ENCODE measurements at places on chromosomes 12 and 14. TPM values are rescaled to one million over a fixed set of nuclear protein-coding genes. Genes with fewer than 3 reads are reported as not detected.
A peak's percentile ranks its signal among the peaks of the same experiment; 100 is the strongest.

The RTL1 gene
- total RNA-seq: 0.09 TPM

The MSI1 gene
- total RNA-seq: 3.5 TPM

The CLEC4C gene
- total RNA-seq: not detected

The KLRD1 gene
- total RNA-seq: 4.9 TPM

The KIF5A gene
- 0.34 TPM for total RNA-seq

The RNU6-7 gene
- not detected for total RNA-seq

The KITLG gene
- 142 TPM for total RNA-seq

The TMEM233 gene
- total RNA-seq: 0.40 TPM

The EXOC3L4 gene
- 3.6 TPM for total RNA-seq

GRCh38 chr12:57216921-57217879, 606 bp downstream of the NXPH4 start:
- H3K4me3 ChIP-seq: no peak overlapping the region
- H3K4me1 ChIP-seq: peaks cover 12% of the 10 kb centered on the region
- H3K27ac ChIP-seq: no peak overlapping the region

GRCh38 chr14:105039458-105040205, 18.7 kb upstream of the CDCA4 start:
- no peaks in the 10 kb centered on the region for H3K4me1 ChIP-seq
- H3K27ac ChIP-seq: no peak overlapping the region
- H3K36me3 ChIP-seq: no peaks in the 10 kb centered on the region
- DNase-seq: no peak

- no peaks in the 10 kb centered on the region for H3K4me1 ChIP-seq
- no peak overlapping the region for H3K4me3 ChIP-seq
- H3K27ac ChIP-seq: no peak overlapping the region
- H3K27me3 ChIP-seq: no peaks in the 10 kb centered on the region
- no peak for DNase-seq
- H3K36me3 ChIP-seq: no peaks in the 10 kb centered on the region
Measured at GRCh38 chr12:66446276-66446675, 144.0 kb downstream of the HELB start.

DNA sequence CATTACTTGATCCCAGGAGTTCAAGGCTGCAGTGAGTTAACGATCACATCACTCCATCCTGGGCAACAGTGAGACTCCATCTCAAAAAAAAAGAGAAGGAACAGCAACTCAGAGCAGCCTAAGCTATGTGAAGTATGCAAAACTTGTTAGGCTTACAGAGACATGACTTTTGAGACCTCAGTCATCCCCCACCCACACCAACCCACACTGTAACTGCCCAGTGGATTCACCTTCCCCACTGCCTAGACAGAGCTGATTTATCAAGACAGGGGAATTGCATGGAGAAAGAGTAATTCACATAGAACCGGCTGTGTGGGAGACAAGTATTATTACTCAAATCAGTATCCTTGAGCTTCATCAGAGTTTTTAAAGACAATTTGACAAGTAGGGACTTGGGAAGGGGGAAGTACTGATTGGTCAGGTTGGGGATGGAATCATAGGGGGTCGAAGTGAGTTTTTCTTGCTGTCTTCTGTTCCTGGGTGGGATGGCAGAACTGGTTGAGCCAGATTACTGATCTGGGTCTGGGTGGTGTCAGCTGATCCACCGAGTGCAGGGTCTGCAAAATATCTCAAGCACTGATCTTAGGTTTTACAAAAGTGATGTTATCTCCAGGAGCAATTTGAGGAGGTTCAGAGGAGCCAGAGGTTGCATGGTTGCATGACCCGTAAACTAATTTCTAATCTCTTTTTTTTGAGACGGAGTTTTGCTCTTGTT, 6.2 kb upstream of the WDR89 start:
- no peak overlapping the region for H3K4me3 ChIP-seq
- no peak overlapping the region for H3K27ac ChIP-seq
- no peak for DNase-seq
- H3K4me1 ChIP-seq: peaks cover 8% of the 10 kb centered on the region

DNA sequence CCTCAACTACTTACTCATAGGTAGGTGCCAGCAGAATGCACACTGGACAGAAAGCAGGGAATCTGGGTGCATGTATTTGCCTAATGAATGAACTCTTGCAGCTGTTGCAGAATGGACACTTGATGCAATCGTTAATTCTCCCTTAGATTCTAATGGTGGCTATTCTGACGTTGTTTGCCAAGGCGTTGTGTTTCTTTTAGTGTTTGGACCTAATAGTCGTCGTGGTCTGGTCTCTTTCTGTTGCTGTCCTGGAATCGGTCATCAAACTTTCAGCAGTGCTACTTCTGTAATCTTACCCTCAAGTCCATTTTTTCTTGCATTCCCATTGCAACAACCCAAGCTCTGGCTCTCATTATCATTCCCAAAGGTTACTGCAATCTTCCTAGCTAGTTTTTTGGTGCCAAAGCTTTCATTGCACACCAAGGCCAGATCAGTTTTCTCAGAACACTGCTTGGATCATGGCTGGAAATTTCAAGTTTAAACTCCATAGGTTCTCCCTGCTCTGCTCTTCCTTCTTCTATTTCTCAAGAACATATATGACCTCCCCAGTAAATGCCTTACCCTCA, 31.3 kb downstream of the BMP4 start:
- no peaks in the 10 kb centered on the region for H3K27me3 ChIP-seq
- no peaks in the 10 kb centered on the region for H3K4me1 ChIP-seq
- no peaks in the 10 kb centered on the region for H3K36me3 ChIP-seq
- no peak overlapping the region for H3K4me3 ChIP-seq

DNA sequence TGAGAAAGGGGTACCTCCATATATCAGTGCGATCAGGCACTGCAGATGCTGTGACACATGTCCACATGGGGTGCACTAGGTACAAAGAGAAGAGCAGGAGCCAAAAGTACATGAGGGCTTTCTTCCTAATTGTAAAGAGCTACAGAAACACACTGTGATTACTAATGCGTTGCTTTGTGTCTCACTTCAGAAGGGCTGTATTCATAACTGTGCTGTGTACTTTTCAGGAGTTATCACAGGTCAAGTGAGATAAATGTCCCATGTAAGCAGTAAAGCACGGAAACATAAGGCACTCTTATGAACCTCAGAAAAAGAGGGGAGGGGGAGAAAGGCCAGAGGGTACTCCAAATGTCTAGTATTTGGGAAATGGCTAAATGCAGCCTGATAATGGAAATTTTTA, 10.6 kb downstream of the SPRING1 start:
- H3K27me3 ChIP-seq: no peaks in the 10 kb centered on the region
- H3K36me3 ChIP-seq: peaks cover 6% of the 10 kb centered on the region
- DNase-seq: no peak
- peaks cover 4% of the 10 kb centered on the region for H3K4me1 ChIP-seq

- no peaks in the 10 kb centered on the region for H3K4me1 ChIP-seq
- H3K36me3 ChIP-seq: no peaks in the 10 kb centered on the region
- no peak overlapping the region for H3K4me3 ChIP-seq
- no peaks in the 10 kb centered on the region for H3K27me3 ChIP-seq
Measured at GRCh38 chr12:1846421-1847405, 26.3 kb downstream of the LRTM2 start.

GRCh38 chr12:6275928-6276887, 34.3 kb upstream of the PLEKHG6 start:
- peaks cover 28% of the 10 kb centered on the region for H3K4me1 ChIP-seq
- H3K36me3 ChIP-seq: no peaks in the 10 kb centered on the region
- DNase-seq: no peak
- H3K27me3 ChIP-seq: no peaks in the 10 kb centered on the region
- H3K27ac ChIP-seq: no peak overlapping the region

GRCh38 chr12:108382437-108382801, 43.3 kb upstream of the CMKLR1 start:
- H3K27ac ChIP-seq: no peak overlapping the region
- no peaks in the 10 kb centered on the region for H3K36me3 ChIP-seq
- DNase-seq: no peak
- H3K4me1 ChIP-seq: no peaks in the 10 kb centered on the region
- H3K27me3 ChIP-seq: no peaks in the 10 kb centered on the region
- H3K4me3 ChIP-seq: no peak overlapping the region

DNA sequence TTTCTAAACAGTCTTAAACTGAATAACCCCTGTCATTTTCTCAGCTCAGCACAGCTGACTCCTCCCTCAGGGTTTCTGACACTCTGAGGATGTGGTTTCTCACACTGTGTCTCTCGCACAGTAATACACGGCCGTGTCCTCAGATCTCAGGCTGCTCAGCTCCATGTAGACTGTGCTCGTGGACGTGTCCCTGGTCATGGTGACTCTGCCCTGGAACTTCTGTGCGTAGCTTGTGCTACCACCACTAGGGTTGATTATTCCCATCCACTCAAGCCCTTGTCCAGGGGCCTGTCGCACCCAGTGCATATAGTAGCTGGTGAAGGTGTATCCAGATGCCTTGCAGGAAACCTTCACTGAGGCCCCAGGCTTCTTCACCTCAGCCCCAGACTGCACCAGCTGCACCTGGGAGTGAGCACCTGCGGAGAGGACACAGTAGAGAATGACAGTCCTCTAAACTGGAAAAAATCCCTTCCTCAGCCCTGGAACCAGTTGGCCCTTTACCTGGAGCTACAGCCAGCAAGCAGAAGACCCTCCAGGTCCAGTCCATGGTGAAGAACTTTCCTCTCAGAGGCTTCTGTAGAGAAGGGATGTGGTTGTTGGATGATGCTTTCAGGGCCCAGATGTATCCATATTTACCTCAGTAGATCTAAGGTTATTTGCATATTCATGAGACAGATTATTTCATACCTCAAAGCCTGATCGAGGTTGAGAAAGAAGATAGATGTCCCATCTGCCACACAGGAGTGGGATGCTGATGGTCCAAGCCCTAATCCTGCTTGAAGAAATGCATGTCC, 984.8 kb downstream of the TMEM121 start:
- H3K4me1 ChIP-seq: no peaks in the 10 kb centered on the region
- no peak overlapping the region for H3K4me3 ChIP-seq
- H3K27ac ChIP-seq: no peak overlapping the region
- no peak for DNase-seq

GRCh38 chr14:96164861-96165490, 39.7 kb upstream of the BDKRB2 start:
- H3K36me3 ChIP-seq: no peaks in the 10 kb centered on the region
- no peak overlapping the region for H3K27ac ChIP-seq
- DNase-seq: no peak
- H3K27me3 ChIP-seq: no peaks in the 10 kb centered on the region
- H3K4me1 ChIP-seq: no peaks in the 10 kb centered on the region

DNA sequence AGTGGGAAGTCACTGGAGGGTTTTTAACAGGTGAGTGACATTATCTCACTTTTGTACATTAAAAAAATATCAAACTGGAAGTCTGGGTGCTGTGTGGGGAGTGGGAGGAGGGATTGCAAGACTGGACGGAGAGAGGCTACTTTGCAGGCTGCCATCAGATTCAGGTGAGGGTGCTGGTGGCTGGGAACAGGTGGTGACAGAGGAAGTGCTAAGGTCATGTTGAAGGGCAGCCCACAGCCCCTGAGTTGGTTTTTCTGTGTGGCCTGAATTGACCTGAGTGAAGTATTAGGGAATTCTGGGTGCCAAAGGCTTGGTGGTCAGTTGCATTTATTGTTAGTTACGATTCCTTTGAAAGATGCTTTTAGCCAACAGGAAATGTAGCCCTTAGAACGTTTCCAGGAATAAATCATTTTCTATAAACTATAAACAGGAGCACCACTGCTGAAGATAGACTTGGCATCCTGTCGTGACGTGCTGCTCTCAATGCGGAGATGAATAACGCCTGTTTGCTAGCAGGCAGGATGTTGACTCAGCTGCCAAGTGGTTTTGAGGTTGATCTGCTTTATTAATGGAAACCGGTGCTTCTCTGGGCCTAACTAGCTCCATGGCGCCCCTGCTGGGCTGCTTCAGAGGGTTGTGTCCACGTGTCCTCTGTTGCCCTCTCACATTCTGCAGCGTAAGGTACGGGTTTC, 707.5 kb upstream of the TMEM132C start:
- H3K4me1 ChIP-seq: no peaks in the 10 kb centered on the region
- H3K27ac ChIP-seq: no peak overlapping the region

DNA sequence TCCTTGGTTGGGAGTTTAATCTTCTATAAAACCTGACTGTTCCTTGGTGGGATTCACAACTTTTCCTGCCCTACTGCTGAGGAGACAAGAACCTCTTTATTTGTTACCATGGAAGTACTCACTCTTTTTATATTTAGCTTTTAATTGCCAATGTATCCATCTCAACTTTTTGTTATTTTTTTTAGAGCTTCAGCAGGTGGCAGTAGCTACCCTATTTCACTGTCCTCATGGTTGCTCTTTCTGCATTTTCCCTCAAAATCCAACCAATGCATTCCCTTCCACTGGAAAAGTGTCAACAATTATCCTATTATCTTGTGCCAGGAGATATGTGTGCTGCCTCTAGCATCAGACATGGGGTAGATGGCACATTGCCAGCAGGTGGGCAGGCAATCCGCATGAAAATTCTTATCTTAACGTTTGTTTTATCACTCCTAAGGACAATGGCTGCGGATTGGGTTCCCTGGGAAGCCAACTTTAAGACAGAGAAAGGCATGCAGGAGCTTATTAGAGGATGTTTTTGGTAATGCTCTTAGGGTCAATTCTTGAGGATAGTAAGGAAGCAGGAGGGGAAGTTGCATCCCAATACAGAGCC, 406.4 kb downstream of the SNAPC1 start:
- DNase-seq: no peak
- H3K4me3 ChIP-seq: no peak overlapping the region
- no peaks in the 10 kb centered on the region for H3K4me1 ChIP-seq
- no peaks in the 10 kb centered on the region for H3K27me3 ChIP-seq

GRCh38 chr14:104586832-104587620, 7.5 kb downstream of the C14orf180 start:
- DNase-seq: no peak
- H3K4me3 ChIP-seq: no peak overlapping the region
- no peaks in the 10 kb centered on the region for H3K27me3 ChIP-seq
- no peaks in the 10 kb centered on the region for H3K36me3 ChIP-seq
- H3K4me1 ChIP-seq: peaks cover 10% of the 10 kb centered on the region
- peak overlapping the region; percentile 58 for H3K27ac ChIP-seq

DNA sequence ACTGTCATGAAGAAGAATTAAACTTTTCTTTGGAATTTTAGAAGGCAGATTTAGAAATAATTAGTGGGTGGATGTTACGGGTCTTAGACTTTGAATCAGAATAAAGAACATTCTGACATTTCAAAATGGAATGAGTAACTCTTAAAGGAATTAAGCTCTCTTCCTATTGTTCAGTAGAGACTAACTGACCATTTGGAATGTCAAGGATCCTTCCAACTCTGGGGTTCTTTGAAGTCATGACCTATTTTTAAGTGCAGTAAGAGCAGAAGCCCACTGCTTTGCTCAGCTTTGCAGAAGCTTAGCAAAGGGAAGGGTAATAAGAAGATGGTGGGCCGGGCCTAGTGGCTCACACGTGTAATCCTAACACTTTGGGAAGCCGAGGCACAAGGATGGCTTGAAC, 4.0 kb downstream of the CHURC1 start:
- H3K4me1 ChIP-seq: peaks cover 12% of the 10 kb centered on the region
- DNase-seq: no peak
- H3K36me3 ChIP-seq: no peaks in the 10 kb centered on the region
- no peaks in the 10 kb centered on the region for H3K27me3 ChIP-seq
- no peak overlapping the region for H3K4me3 ChIP-seq

- H3K4me3 ChIP-seq: no peak overlapping the region
- no peaks in the 10 kb centered on the region for H3K4me1 ChIP-seq
- H3K27me3 ChIP-seq: no peaks in the 10 kb centered on the region
- DNase-seq: no peak
Measured at GRCh38 chr12:61880186-61880585, 380.0 kb upstream of the USP15 start.
